Left colon (tissue), 2 donors: ENCODE measurements at places on chromosomes 5 and 9. TPM values are rescaled to one million over a fixed set of nuclear protein-coding genes. Genes with fewer than 3 reads are reported as not detected.

ORM2 gene
- not detected for total RNA-seq

MELK gene
- total RNA-seq: 9.9 TPM

CTSV gene
- total RNA-seq: 5.4 TPM

MSX2 gene
- total RNA-seq: 0.40 TPM

PAIP1 gene
- total RNA-seq: 59.1 TPM

GRCh38 chr9:84793251-84793650 is 123.7 kb downstream of the NTRK2 start:
- no peak for DNase-seq

GRCh38 chr9:794386-794785 is 47.1 kb upstream of the DMRT1 start:
- DNase-seq: no peak

DNA sequence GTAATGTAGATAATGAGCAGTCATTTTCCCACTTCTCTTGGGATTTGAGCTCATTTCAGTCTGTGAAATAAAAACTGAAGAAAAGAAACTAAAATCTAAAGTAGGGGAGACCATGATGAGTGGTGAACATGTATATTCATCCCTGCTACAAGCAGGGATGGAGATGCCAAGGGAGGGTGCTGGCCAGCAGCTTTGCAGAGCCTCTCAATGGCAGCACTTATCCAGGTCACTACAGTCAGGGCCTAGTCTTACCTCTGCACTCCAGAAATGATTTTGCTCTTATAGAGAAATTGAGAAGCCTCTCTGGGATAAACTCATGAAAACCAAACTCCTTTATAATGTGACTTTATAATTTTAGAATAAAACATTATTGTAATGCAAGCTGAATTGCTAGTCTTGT is 317.6 kb downstream of the FBXL17 start:
- DNase-seq: no peak
